ENCODE measurements at places on chromosomes 11 and 22.

DNA sequence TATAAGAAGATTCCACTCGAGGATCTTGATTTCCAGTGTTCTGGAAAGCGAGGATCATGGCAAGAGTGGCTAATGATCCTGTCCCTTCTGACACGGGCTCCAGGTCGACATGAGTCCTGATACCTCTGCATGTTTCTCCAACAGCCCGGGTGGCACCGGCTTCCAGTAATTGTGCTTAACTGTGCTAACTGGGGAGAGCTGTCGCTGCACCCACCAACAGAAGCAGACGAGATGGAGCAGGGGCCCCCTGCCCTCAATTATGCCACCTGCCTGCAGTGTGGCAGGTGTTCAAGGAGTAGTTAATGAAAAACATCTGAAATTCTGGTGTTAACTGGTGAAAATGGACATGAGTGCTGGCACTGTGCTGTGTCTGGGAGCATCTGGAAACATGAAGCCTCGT, 6.2 kb downstream of the MRPL21 start:
- no peak for DNase-seq

DNA sequence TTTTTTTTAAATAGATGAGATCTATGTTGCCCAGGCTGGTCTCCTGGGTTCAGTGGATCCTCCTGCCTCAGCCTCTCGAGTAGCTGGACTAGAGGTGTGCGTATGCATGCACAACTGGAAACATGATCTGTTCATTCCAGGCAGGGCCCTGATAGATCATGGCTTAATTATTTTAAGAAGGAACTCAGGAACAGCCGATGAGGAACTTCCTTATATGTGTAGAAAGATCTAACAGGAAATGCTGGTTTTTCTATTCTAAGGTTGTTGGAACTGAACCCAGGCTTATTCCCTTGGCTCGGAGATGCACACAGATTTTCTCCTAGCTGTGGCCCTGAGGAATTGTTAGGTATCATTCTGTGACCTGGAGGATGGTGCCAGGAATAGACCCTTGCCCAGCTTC, 32.4 kb downstream of the SPECC1L start:
- no peak for DNase-seq

GRCh38 chr22:28506150-28506535, 173.5 kb downstream of the TTC28 start:
- DNase-seq: no peak

DNA sequence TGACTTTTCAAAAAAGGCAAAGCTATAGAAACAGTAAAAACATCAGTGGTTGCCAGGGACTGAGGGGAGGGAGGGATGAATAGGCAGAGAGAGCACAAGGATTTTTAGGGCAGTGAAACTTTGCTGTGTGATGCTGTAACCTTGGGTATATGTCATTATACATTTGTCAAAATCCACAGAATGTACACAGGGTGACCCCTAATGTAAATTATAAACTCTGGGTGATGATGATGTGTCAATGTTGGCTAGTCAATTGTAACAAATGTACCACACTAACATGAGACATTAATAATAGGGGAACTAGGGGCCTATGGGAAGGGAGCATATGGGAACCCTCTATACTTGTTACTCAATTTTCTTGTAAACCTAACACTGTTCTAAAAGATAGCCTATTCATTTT, 24.8 kb downstream of the RIBC2 start:
- no peak for DNase-seq

DNA sequence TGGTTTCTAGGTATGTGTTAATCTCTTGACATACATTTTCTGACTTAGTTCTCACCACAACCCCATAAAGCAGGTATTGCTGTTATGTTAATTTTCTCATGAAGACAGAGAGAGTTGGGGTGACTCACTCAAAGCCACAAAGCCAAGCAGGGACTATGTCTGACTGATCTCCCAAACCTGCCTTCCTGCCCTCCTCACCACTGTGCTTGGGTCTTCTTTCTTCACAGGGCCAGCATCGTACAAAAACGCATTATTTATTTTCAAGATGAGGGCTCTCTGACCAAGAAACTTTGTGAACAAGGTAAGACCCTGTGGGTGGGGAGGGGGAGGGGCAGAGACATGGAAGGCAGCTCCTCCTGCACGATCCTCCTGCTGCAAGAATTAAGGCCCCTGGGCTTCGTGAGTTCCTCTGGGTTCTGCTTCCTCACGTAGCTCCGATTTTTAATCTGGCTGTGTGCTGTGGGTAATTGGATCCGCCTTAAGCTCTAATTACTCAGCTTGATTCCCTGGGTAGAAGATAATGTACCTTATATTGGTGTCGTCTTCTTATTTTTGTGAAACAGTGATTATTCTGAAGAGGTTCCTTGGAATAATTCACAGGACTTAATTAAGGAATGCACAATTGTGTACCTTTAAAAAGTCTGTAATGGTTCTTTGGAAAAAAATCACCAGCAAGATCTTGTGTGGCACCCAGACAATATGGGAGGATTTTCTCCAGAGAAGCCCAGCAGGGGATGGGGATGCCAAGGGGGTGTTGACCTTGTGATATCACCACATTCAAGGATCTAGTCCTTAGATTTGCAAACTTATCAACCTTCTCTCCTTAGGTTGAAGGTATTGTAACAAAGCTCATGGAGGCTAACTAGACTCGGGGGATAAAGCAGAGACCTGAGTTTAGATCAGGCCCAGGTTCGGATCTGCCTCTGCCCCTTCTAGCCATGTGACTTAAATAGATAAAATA, 112.9 kb downstream of the SPON1 start:
- no peak for DNase-seq

DNA sequence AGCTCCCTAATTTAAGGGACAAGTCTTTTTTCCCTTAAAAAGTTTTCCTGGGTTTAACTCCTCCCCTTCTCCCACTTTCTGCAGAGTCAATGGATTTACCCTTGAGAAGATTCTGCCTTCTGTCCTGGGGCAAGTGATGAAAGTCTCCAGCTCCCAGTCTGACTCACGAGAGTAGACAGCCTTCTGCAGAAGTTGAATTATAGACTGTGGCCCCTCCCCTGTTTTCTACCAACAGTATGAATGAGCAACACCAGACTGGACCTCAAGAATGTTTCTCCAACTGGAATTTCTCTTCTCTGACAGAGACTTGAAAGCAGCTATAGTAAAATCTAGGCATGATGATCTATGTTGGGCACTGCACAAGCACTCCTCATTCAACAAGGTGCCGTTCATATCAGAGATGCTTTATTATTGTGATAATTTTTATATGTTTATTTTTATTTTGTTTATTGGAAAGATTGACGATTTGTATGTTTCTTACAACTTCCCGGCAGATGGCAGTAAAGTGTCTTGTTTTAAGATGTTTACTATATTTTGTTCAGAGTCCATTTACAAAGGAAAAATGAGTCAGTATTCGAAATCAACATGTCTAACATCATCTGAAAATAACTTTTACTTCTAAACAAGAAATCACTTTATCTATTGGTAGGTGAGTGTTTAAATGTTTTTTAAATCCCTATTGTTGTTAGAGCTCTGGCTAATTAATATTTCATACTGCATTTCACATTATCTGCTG, 56.6 kb downstream of the LMO2 start:
- DNase-seq: no peak

GRCh38 chr22:37473437-37473946, 12.7 kb downstream of the MFNG start:
- DNase-seq: no peak

DNA sequence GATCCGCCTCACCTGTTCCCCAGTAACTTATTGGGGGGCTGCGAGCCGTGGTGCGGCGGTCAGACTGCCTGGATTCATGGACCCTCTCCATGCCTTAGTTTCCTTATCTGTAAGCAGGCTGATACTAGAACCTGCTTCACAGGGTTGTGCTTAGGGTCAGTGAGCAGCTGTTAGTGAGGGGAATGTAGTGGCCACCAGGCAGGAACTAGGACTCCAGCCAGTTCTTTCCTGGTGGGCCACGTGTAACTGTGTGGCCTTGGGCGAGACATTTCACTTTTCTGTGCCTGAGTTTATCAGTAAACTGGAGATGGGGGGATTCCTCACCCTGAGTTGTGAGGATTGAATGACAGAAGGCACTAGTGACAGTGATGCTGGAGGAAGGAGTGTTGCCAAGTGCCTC, 24.8 kb downstream of the MCM5 start:
- no peak for DNase-seq

DNA sequence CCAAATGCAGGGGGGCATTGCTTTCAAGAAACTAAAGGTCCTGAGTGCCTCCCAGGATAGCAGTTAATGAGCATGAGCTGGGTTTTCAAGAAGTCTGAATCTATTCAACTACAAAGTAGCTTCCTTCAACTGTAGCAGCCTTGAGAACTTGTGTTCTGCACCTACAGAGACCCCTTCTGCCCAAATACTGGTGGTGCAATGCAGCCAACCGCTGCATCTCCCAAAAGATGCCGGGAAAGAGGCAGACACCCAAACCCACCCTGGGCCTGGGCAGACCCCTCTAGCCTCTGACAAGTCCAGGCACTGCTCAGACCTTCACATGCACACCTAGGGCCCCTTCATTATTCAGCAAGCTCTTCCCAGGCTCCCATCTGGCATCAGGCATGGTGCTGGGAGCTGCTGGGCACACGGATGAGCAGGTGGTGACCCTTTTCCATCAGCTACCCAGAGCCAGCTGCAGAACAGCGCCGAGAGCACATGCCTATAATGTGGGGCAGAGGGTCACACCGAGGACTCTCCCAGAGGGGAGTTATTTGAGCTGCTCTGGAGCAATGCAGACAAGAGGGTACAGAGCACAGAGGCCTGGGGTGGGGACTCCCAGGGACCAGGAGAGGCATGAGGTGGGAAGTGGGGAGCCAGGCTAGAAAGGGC, 44.9 kb upstream of the ETS1 start:
- DNase-seq: no peak

GRCh38 chr11:9962722-9963121, 298.8 kb downstream of the SWAP70 start:
- no peak for DNase-seq

- DNase-seq: no peak
Measured at GRCh38 chr22:37906364-37907008, 389 bp downstream of the MICALL1 start.

DNA sequence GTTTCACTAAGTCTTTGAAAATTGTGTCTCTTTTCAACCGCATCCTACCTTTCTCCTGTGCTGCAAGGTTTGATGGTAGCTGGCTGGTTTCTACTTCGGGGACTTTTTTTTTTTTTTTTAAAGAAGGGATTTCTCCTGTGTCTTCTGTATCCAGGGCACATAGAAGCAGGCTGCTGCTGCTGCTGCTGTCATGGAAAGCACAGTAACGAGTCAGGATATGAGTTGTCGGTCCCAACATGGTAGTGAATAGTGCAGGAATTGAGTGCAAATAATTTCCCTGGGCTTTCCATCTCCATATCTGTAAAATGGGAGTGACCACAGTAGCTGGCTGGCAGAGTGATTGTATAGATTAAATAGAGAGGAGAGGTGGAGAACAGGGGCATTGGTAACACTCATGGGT, 118.3 kb upstream of the NAV2 start:
- no peak for DNase-seq

- DNase-seq: no peak
Measured at GRCh38 chr11:63448646-63449045, 42.3 kb downstream of the PLAAT5 start.

- DNase-seq: no peak
Measured at GRCh38 chr11:68326334-68327215, 14.2 kb downstream of the LRP5 start.

- no peak for DNase-seq
Measured at GRCh38 chr11:70019576-70020011, 58.5 kb upstream of the ANO1 start.

DNA sequence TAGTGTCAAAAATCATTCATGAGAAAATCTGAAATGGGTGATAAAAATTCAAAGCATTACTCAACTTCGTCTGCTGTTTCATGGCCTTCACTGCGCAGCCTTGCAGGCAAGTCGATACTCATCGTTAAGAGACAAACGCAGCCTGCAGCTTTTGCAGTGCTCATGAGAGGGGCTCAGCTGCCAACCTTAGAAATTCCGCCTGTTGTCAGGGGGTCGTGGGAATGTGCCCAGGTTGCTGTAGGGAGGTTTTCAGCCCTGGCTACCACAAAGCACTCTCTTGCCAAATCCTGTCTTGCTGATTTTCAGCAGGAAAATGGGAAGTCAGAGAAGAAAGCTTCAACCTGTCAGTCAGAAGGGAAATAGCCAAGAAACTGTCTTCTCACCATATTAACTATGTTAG, 25.4 kb upstream of the GRAMD1B start:
- no peak for DNase-seq

DNA sequence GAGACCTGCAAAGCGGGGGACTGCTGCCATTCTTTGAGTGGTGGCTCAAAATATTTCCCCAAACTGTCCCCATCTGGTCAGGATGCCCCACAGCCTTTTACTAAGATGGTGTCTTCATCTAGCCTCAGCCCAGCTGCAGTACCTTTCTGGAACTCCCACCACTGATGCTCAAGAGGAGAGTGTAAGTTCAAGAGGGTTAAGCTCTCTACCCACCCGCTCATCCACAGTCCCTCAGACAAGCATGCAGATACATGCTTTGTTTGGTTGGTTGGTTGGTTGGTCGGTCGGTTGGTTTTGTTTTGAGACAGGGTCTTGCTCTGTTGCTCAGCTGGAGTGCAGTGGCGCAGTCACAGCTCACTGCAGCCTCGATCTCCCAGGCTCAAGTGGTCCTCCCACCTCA, 14.5 kb upstream of the CAVIN3 start:
- no peak for DNase-seq

- no peak for DNase-seq
Measured at GRCh38 chr11:131980888-131981668, 610.7 kb downstream of the NTM start.

GRCh38 chr11:123527947-123528346, 97.9 kb downstream of the GRAMD1B start:
- DNase-seq: no peak

DNA sequence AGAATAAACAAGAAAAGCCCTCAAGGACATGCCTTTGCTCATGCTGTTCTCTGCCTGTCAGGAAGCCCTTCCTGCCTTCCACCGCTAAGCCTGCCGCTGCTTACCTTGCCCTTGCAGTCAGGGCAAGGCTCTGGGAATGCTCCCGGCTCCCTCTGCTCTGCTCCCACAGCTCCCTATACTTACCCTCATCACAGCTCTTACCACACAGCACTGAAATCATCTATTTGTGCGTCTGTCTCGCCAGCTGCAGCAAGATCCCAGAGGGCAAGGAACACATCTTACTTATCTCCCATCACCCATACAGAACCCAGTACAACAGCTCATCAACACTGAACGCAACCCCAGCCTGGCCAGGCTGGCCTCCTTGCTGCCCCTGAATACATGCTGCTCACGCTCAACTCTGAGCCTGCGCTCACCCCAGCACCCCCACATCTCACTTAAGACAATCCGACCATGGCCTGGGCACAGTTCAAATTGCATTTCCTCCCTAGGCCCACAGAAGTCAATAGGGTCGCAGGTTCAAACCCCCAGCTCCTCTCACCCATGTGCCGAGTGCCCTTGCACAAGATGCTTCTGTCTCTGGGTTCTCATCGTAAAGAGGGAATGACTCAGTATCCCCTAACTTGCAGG, 161.8 kb downstream of the IGLL1 start:
- DNase-seq: no peak

DNA sequence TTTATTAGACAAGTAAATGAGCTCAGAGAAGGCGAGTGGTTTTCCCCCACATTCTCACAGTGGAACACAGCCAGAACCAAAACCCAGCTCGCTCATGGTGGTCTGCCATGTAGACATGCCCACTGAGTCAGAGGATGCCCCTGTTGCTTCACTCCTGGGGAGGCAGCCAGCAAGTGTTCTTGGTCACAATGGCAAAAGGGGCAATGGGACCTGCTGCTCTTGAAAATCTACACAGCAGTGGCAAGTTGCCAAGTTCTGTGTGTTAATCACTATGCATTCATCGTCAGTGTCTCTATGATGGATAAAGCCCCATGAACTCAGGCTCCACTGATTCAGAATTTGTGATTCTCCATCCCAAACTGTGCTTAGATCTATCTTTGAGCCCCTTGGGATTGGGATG, 64.7 kb upstream of the TBCEL start:
- no peak for DNase-seq

- DNase-seq: no peak
Measured at GRCh38 chr22:39169797-39170466, 17.5 kb upstream of the CBX7 start.
